Caudate nucleus (tissue), 63 donors: ENCODE measurements at places on chromosomes 2 and 18.

DNA sequence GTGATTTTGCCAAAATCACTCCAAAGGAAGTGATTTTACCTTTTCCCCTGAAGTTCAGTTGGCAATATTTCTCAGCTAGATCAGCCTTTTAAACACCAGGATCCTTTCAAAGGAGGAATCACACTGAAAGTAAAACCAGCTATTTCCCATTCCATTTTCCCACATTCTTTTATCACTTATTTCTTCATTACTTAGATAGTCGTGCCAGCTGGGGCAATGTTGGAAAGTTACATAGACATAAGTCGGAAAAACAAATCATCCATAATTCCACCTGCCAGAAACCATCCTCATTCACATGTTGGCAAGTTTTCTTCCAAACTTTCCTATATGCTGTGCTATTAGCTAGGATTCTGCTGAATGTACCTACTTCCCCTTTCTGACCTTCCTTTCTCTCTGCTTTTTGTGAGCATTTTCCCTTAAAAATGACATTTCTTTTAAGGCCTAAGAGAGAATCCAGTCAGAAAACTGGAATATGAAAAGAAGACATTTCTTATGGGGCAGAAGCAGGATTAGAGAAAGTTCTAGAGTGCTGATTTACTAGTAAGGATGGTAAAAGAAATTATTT lies 170.0 kb upstream of the STK17B start:
- DNase-seq: no peak

DNA sequence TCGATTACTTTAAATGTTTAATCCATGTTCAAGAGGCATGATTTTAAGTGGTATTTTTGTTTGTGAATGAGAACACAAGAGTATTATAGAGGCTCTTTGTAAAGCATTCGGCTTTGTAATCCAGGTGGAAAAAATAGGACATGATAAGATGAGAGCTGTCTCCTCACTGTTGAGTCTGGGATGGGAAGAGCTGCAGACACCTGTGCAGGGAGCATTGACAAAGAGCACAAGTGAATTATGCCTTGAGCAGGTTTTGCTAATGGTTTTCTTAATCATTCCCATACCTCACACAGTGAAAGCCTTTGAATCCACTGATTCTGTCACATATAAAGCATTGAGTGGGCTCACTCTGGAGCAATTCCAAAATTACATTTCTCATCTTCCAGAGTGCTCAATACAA lies 9.6 kb downstream of the COL6A3 start:
- no peak for DNase-seq

DNA sequence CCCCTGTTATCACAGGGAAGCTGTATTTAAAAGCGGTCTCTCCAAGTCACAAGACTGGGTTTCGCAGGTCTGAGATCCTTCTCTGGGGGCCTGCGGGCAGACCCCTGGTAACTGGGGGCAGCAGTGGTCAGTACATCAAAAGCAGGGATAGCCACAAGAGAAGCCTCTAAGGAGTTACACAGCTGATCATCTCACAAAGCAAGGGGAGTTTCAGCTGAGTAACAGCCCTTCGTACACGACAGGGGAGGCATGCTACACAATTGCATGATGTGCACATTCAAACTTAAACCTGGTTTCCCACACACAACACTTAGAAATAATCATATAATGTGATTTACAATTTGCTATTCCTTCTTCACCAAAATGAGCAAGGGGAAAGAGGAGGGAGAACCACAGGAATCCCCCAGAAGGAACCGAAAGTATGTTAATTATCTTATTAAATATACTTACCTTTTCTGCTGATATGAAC lies 87.5 kb downstream of the TMEM131 start:
- no peak for DNase-seq

DNA sequence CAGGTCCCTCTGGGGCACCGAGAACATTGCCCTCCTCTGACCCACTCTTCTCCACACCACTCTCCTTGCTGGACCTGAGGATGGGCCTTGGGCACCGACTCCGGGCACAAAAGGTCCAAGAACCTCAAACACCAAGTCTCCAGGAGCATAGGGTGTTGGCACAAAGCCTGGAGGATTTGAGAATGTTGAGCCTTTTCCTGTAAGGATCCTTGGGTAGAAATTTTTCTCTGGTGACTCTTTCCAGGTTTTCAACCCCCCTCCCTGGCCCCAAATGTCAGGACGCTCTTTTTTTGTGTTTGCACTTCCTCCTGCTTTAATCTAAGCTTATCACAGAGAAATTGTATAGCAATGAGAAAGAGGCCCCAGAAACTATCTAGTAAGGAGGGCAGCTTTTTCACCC lies 9.2 kb downstream of the SPR start:
- DNase-seq: no peak
